ENCODE measurements at places on chromosomes 2 and 18.

- DNase-seq: no peak
Measured at GRCh38 chr18:77374446-77374805, 124.8 kb downstream of the GALR1 start.

DNA sequence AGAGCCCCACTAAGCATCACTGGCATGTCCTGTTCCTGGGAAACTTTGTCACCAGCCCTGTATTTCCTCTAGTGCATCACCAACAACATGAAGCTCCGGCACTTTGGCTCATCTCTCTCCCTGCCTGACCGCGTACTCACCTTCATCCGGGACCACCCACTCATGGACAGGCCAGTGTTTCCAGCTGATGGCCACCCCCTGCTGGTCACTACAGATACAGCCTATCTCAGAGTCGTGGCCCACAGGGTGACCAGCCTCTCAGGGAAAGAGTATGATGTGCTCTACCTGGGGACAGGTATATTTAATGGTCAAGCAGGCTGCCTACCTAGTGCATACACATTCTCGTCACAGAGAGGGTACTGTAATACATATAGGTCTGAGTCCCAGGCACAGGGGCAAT lies 21.0 kb downstream of the SEMA4F start:
- DNase-seq: no peak

DNA sequence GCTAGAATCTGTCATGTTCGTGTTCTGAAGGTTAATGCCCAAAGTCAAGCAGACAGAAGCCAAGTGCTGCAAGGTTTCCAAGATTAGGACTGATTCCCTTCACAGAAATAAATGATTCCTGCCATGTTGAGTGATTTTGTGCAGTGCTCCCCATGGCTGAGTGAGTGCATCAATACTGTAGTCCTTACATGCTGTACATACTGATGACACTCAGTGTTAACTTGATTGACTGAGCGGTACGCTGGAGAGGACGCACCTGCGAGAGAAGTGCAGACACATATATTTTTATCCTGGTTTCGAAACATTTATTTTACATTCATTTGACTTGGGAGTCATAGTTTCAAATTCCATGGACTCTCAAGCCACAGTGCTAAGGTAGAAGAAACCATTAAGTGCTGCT lies 92.0 kb downstream of the ASXL3 start:
- no peak for DNase-seq

DNA sequence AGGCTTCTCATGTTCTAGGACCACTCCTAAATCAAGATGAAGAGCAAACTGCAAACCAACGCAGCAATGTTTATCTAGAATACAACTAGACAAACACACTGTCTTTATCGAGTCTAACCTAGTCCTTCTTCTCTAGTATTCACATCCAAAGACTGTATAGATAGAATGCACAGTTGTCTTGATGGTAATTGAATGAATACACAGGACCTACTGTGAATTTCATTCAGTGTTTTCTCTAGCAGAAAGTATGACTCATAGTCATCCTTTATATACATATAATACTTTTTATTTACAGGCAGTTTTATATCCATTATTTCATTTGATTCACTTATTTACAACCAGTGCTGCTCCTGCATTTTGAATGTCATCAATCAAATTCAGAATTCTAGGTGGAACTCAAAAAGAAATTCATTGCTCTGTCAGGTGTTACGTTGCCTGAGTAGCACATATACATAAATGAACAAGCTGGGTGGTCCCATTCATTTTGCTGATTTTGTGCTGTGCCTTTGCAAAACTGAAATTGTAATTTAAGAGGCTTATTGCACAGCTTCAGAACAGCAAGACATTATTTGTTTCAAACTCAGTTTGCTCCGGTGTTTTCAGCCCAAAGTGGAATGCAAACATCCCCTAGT lies 374.8 kb downstream of the EPHA4 start:
- DNase-seq: no peak

GRCh38 chr18:12819322-12819721 lies 64.7 kb downstream of the PTPN2 start:
- DNase-seq: no peak

GRCh38 chr2:72291059-72291458 lies 143.4 kb upstream of the CYP26B1 start:
- no peak for DNase-seq

GRCh38 chr2:158893026-158893425 lies 75.4 kb upstream of the TANC1 start:
- DNase-seq: no peak

- no peak for DNase-seq
Measured at GRCh38 chr2:227456772-227457171, 15.2 kb upstream of the AGFG1 start.

- DNase-seq: peak; percentile 80
Measured at GRCh38 chr2:47785986-47786385, 3.0 kb downstream of the MSH6 start.

DNA sequence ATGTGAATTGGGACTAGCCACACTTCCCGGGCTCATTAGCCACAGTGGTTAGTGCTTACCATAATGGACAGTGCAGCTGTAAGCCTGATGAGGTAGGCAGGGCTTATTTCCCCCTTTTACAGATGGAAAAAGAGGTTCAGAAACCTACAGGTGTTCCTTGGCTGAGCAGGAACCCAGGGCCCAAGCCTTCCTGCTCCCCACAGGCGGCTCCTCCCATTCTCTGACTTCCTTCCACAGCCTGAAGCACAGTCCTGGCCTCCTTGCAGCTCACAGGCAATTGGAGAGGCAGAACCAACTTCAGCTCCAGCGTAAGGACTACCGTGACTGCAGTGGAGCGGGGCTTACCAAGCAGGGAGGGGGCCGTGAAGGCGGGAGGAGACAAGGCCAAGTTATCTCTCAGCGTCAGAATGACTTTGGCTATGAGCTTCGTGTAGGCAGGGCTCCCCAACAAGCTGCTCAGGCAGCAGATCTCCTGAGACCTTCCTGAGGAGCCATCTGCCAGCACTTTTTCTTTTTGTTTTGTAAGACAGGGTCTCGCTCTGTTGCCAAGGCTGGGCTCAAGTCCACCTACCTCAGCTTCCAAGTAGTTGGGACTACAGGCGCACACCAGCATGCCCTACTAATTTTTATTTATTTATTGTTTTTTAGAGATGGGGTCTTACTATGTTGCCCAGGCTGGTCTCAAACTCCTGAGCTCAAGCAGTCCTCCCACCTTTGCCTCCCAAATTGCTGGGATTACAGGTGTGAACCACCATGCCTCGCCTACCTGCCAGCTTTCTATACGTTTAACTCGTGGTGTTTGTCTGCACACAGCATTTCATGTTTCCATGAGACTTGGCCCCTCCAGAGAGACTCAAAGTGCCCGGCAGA lies 34.2 kb upstream of the NT5DC4 start:
- DNase-seq: no peak

GRCh38 chr18:37297106-37297505 lies 268.5 kb downstream of the CELF4 start:
- no peak for DNase-seq

GRCh38 chr18:47036298-47036874 lies 965 bp upstream of the ELOA2 start:
- peak; percentile 3 for DNase-seq

- no peak for DNase-seq
Measured at GRCh38 chr2:170408461-170409163, 230.7 kb downstream of the MYO3B start.

GRCh38 chr2:47016172-47016913 lies 100.7 kb upstream of the MCFD2 start:
- DNase-seq: peak; percentile 55

DNA sequence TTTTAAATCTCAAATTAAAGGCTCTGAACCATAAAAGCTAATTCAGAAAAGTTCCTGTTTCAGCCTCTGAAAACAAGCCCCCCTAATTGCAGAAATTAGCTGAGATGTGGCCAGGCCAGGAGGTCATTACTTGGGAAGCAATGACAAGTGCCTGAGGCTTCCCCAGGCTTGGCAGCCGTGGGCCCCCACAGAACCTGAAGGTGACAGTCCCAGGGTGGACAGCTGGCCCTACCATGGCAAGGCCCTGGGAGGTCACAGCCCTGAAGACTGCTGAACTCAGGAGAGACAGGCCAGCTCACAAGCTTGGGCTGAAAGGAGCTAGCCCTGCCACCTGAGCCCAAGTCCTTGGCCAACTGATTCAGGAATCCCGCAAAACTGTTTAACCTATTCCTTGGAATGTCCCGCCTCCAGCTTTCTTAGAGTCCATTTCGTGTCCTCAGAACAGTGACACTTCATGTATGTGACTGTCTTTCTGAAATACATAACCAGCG lies 54.3 kb upstream of the PKDCC start:
- no peak for DNase-seq

DNA sequence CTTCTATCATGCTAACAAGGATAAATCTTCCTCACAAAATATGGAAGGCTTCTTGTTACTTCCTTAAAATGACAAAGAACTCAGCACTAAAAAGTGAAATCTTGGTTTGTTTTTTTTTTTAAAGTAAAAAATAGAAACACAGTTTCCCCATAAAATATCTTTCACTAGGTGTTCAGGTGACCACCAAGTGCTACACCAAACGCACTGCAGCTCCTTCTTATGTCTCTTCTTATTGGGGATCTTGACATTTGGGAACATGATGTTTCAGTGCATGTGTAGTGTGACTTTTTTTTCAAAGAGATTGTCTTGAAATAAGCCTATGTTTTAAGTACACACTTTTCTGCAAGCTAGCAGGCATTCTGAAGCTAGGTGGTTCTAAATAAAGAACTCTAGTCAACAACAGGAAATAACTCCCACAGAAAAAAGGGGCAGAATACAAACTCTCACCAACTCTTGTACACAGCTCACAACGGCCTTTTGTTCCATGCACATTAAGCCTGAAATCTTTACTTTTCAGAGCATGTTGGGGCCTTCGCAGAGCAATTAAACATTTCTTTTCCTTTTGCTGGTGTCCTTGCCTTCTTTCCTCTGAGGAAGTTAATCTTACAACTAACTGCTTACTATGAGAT lies 13.2 kb upstream of the SERTAD2 start:
- peak; percentile 14 for DNase-seq

DNA sequence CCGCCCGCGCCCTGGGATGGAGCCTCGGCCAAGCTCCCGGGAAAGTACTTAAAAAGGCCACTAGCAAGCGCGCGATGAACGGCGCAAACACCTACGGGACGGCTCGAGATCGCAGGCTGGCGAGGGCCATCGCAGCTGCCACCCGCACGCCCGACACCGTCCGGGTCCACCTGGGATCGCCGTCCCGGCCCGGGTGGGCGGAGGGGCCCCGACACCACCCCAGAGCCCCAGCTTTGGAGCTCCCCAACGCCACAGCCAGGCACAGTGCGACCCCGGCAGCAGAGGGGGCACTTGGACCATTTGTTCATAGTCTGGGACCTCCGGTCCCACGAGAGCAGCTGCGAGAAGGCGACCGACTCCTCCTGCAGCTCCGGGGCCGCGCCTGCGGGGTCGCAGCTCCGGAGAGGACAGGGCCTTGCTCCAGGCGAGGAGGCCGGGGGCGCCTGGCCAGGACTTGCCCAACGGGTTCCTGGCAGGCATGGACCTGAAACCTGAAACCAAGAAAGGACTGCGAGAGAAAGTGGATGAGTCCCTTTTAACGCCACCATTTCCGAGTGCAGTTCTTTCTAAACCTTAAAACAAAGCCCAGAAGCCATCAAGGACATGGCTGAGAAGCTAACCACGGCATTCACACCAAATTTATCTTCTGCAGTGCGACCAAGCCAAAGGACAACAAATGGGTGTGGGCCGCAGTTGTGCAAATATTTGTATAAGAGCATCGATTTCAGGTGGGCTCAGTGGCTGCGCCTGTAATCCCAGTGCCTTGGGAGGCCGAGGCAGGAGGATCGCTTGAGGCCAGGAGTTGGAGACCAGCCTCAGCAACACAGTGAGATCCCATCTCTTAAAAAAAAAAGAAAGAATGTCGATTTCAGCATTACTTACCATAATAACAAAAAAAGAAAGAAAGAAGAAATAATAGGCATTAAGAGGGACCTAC lies 54.0 kb upstream of the IMP4 start:
- peak; percentile 4 for DNase-seq

DNA sequence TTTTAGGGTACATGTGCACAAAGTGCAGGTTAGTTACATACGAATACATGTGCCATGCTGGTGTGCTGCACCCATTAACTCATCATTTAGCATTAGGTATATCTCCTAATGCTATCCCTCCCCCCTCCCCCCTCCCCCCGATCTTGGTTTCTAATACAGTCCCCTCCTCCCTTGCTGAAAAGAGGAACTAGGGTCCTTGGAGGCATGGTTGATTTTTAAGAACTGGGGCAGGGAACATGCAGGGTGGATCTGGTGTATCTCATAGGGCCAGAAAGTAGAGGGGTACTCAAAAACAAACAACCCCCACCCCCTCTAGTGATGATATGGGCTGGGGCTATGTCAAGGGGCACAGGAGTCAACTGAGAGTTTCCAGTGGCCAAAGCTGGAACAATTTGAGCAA lies 153.4 kb downstream of the UBR3 start:
- peak; percentile 11 for DNase-seq

DNA sequence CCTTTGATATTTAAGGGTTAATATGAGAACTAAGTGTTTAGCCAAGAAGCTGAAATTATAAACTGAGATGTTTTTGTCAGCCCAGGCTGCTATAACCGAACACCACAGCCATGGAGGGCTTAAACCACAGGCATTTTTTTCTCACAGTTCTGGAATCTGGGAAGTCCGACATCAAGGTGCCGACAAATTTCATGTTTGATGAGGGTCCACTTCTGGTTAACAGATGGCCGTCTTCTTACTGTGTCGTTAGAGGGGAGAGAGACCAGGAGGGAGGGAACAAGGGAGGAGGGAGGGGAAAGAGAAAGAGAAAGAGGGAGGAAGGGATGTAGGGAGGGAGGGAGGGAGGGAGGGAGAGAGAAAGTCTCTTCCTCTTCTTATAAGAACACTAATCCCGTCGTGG lies 6.5 kb upstream of the CNDP2 start:
- no peak for DNase-seq

DNA sequence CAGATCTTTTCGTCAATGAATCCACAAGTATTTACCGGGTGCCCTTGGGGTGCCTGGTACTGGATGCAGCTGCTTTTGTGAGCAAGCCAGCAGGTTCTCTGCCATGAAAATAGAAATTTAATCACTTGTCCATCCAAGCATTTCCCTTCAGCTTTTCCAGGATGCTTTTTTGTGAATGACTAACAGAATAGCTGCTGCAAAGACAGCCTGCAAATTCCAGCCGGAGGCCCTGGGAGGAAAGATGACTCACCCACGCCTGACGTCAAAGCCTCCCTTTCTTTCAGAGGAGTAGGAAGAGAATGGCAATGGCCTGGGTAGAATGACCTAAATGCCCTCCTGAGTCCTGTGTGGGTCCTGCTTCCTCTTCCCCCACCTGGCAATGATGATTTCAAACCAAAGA lies 111.9 kb downstream of the AP1S3 start:
- no peak for DNase-seq

- peak; percentile 91 for DNase-seq
Measured at GRCh38 chr18:79523736-79524180, 128.0 kb downstream of the NFATC1 start.

DNA sequence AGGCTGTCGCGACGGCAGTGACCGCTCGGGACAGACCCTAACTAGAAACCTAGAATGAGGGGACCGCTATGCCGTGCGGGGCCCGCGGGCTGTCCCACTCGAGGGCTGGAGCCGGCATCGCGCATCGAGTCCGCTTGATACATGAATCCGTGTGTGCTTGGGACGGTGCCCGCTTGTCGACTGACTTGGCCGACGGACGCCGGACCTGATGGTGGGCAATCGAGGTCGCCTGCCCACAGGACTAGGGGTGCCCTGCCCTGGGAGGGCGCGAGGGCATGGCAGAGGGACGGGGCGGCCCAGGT lies 749 bp upstream of the PTMA start:
- DNase-seq: peak; percentile 73
